ENCODE measurements at places on chromosomes 11 and 22.
A peak's percentile ranks its signal among the peaks of the same experiment; 100 is the strongest.

DNA sequence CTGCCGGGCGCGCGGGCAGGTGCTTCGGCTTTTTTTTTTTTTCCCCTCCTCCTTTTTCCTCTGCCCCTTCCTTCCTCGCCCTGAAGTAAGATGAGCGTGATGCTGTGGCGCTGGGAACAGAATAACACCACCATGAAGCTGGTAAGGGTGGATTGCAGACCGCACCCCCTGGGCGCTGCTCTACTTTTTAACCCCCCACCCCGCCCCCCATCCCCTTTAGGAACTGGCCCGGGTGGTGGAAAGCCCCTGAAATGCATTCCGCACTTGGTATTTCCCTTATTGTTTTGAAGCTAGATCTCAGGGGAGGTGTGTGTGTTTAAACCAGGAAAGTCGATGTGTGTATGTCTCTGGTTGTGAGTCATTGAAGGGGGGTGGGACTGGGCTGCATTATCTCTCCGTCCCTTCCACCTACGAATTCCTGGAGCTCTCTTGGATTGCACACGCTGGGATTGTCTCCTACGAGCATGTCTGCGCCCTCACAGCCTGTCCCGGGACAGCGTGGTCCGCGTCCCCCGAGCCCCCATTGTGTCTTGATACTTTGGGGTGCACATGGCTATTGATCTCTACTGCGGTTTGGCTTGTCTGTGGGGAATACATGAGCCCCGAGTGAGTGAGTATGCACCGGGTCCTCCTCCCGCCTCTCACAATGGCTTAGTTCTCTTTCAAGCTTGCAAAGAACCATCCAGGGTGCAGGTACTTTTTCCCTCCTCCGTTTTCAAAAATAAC lies 64.9 kb downstream of the NAV2 start:
- no peak for DNase-seq

DNA sequence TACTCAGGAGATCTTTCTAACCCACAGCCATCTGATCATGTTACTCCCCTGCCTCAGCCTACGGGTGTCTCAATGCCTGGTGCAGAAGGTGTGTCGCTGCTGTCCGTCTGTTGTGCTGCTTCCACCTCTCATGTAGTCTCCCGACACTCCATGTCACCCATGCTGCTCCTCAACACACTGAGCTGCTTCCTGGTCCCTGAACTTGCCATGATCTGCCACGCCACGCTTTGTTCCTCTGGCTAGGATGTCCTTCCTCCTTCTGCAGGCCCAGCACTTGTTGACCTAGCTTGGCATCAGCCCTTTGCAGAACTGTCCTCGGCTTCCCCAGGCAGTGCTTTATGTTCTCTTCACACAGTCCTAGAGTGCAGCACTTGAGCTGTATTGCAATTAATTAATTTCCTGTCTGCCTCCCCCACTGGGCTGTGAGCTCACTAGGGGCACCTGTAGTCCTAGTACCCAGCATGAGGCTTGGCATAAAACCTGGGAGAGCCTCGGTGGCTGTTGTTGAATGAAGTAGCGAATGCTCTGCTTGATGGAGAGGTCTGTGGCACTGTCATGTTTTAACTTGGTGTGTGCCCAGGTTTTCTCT lies 9.5 kb downstream of the GTPBP1 start:
- no peak for DNase-seq

GRCh38 chr11:131073167-131073566 lies 156.9 kb upstream of the SNX19 start:
- DNase-seq = no peak

- DNase-seq = no peak
Measured at GRCh38 chr11:120978701-120979100, 45.2 kb upstream of the TBCEL start.

DNA sequence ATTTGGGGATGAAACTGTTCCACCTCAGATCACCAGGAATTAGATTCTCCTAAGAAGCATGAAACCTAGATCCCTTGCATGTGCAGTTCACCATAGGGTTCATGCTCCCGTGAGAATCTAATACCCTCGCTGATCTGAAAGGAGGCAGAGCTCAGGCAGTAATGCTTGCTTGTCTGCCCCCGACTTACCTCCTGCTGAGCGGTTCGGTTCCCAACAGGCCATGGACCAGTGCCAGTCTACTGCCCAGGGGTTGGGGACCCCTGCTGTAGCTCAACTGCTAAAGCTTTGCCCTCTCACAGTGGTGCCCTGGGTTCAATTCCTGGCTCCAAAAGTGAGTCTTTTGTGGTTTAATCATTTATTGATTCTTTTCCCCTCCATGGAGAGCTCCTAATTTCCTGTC lies 3.4 kb downstream of the JAML start:
- no peak for DNase-seq

DNA sequence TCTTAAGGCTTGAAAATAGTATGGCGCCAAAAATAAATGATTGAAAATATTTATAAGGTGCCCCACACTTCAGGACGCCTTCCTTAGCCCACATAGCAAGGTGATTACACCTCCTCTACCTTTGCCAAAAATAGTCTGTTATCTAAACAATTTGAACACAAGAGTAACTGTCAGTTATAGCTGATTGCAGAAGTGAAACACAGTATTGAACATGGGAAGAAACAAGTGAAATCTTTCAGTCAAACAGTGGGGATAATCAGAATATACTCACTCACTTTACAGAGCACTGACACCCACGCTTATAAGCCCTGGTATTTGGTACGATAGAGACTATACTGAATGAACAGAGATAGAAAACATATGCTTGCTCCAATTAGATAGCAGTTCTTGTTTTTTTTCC lies 203.1 kb downstream of the RAB38 start:
- DNase-seq = no peak

DNA sequence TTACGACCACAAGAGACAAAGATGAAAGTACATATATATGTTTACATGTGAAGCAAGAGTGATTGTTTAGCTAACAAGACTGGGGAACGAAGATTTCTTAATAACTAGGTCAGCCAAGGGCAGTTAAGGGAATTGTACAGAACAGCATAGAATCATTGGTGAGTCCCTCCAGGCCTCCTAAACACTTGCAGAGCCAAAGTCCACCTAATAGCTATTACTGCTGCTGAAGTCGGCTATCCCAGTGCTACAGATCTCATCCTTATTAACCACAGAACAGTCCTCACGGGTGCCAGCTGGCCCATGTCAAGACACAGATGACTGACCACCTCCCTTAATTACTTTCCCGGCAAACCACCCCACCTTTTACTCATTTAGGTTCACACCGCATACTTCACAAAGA lies 68.5 kb upstream of the OPCML start:
- no peak for DNase-seq

- no peak for DNase-seq
Measured at GRCh38 chr11:2662024-2662312, 37.8 kb downstream of the KCNQ1OT1 start.

- no peak for DNase-seq
Measured at GRCh38 chr11:75632450-75632849, 36.4 kb downstream of the MAP6 start.

DNA sequence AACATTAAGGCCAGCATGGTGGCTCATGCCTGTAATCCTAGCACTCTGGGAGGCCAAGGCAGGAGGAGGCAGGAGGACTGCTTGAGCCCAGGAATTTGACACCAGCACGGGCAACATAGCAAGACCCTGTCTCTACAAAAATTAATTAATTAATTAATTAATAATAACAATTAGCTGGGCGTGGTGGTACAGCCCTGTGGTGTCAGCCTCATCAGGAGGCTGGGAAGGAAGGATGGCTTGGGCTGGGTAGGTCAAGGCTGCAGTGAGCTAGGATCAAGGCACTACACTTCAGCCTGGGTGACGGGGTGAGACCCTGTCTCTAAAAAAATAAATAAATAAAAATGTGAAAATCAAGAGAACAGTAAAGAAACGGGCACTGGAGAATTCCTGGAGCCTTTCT lies 1.4 kb downstream of the ARFGAP3 start:
- no peak for DNase-seq

DNA sequence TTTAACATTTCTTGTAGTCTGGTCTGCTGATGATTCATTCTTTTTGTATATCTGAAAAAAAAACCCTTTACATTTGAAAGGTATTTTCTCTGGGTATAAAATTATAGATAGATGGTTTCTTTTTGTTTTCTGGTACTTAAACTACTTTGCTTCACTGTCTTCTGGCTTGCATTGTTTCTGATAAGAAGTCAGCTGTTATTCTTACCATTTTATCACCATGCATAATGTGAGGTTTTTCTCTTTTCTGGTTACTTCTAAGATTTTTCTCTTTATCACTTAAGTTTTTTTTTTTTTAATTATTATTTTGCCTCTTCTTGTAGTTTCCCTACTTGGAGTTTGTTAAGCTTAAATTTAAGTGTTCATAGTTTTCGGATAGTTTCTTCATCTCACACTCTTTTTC lies 84.7 kb downstream of the HSD17B12 start:
- DNase-seq = no peak

DNA sequence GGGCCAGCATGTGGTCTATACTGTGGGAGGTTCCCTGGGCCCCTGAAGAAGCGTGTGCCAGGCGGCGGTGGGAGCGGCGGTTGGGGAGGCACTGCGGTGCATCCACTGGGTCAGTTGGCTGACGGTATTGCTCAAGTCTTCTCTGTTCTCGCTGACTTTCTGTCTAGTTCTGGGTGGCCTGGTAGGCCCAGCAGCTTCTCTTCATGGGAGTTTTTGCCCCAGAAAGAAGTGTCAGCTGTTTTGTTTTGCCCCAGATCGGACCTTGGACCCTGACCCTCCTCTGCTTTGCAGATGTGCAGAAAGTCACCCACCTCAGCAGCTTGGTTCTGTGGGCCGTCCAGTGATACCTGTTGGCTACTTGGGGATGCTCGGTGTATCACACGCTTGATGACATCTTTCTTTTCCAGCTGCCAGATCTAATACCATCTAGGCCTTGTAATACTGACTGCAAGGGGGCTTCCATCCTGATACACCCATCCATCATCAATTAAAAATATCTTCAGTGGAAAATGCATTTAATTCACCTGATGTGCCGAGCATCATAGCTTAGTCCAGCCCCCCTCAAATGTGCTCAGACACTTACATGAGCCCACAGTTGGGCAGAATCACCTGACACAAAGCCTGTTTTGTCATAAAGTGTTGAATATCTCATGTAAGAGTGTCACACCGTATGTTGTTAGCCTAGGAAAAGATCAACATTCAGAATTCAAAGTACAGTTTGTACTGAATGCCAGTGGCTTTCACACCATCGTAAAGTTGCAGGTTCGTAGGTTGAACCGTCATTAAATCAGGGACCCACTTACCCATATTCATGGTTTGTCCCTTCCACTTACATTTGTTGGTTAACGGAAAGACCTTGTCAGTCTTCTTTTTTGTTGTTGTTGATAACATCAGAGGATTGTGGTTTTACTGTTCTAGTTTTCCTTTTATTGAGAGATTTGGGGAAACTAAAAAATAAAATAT lies 13.9 kb downstream of the ZBED4 start:
- no peak for DNase-seq

- no peak for DNase-seq
Measured at GRCh38 chr11:106101819-106102218, 24.4 kb downstream of the AASDHPPT start.

DNA sequence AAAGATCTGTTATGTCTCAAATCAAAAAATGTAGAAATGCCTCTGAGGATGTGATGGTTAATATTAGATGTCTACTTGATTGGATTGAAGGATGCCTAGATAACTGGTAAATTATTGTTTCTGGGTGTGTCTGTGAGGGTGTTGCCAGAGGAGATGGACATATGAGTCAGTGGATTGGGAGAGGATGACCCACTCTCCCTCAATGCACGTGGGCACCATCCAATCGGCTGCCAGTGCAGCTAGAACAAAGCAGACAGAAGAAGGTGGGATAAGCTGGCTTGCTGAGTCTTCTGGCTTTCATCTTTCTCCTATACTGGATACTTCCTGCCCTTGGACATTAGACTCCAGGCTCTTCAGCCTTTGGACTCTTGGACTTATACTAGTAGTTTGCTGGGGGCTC lies 430.3 kb downstream of the SOX6 start:
- DNase-seq = no peak

- DNase-seq = no peak
Measured at GRCh38 chr11:94139416-94139815, 10.8 kb downstream of the PANX1 start.

DNA sequence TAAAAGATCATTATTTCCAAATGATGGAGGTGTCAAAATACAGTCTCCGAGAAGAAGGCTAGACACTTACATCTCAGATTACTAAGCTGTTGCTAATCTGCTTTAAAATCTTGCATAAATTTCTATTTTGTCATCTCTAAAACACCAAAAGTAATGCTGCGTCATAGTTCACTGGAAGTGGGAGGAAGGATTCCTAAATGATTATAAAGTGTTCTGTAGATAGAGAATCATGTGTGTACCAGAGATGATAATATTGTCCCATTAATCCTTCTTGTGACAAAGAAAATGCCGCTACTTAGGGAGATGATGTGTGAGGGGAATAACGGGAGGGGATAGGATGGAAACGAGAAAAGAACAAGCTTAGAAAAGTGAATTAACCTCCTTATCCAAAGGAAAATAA lies 268.6 kb downstream of the JRKL start:
- no peak for DNase-seq

- no peak for DNase-seq
Measured at GRCh38 chr11:2755071-2755470, 55.3 kb upstream of the KCNQ1OT1 start.

- DNase-seq = no peak
Measured at GRCh38 chr22:27676545-27677213, 124.9 kb downstream of the MN1 start.

- no peak for DNase-seq
Measured at GRCh38 chr11:124080327-124081001, 34.8 kb upstream of the VWA5A start.

- DNase-seq = no peak
Measured at GRCh38 chr22:48197189-48197690, 1434.8 kb downstream of the TBC1D22A start.

- no peak for DNase-seq
Measured at GRCh38 chr11:62115085-62115694, 8.6 kb upstream of the INCENP start.

- DNase-seq = no peak
Measured at GRCh38 chr11:2898366-2899079, 12.9 kb upstream of the CDKN1C start.

- DNase-seq = no peak
Measured at GRCh38 chr11:96391698-96392307, 2.0 kb downstream of the JRKL start.

- peak; percentile 82 for DNase-seq
Measured at GRCh38 chr11:76318744-76319384, 62.1 kb downstream of the THAP12 start.

DNA sequence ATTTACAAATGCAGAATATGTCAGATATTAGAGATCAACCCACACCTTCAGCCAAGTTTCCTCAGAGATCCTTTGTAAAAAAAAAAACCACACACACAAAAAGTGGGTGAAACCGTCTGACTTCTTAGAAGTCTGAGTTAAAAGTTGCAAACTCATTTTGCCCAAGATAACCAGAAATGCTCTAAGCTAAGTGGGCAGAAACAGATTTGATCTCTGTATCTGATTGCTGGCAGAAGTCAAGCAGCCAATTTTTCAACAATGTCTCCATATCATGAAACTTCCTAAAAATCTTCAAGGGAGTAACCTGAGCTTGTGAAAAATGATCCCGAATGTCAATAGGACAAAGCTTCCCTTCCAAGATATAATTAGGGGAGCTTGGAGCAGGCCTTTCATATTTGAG lies 28.6 kb upstream of the ATXN10 start:
- no peak for DNase-seq

GRCh38 chr22:38772623-38772873 lies 16.8 kb upstream of the SUN2 start:
- no peak for DNase-seq

GRCh38 chr22:19735665-19736510 lies 12.5 kb downstream of the GP1BB start:
- no peak for DNase-seq

GRCh38 chr11:35063488-35063931 lies 75.5 kb upstream of the CD44 start:
- DNase-seq = no peak

GRCh38 chr11:73315293-73316020 lies 7.4 kb downstream of the ARHGEF17 start:
- peak; percentile 66 for DNase-seq

All from D721Med (cell line).